ENCODE measurements at places on chromosomes 5 and 9.

DNA sequence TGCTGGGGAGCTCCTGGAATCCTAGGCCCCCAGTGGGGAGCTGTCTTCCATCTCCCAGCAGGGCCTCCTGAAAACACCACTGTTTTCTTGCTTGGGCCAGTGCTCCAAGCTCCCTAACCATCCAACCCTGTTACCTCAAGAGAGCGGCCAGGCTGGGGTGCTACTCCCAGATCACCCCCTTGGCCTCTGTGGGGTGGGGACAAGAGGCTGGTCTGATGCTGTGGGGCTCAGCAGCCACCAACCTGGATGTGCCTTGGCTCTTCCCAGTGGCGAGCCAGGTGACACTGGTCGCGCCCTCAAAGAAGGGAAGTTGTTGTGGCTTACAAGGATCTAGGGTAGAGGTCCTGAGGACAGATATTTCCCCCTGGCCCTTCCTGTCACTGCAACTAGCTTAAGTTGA is 49.0 kb downstream of the SECISBP2 start:
- DNase-seq = no peak

DNA sequence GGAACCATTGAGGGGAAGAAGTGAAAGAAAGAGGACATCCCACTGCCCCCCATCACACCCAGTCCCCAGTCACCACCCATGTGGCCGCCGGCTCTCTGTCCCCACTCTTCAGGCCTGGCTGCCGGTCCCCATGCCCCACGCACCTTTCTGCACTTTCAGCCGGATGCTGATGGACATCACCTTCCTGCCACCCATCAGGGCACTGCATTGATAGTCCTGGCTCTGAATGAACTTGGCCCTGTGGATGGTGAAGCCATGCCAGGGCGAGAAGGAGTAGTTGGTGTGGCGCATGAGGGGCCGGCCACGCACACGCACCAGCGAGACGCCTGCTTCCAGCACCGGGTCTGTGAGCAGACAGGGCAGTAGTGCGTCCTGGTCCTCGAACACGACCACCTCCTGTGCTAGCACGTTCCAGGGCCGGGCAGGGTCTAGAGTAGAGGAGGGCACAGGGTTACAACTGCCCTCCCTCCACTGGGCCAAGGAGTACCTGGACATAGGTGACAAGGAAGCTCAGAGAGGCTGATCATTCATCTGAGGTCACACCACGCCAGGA is 6.4 kb downstream of the CSF1R start:
- no peak for DNase-seq

DNA sequence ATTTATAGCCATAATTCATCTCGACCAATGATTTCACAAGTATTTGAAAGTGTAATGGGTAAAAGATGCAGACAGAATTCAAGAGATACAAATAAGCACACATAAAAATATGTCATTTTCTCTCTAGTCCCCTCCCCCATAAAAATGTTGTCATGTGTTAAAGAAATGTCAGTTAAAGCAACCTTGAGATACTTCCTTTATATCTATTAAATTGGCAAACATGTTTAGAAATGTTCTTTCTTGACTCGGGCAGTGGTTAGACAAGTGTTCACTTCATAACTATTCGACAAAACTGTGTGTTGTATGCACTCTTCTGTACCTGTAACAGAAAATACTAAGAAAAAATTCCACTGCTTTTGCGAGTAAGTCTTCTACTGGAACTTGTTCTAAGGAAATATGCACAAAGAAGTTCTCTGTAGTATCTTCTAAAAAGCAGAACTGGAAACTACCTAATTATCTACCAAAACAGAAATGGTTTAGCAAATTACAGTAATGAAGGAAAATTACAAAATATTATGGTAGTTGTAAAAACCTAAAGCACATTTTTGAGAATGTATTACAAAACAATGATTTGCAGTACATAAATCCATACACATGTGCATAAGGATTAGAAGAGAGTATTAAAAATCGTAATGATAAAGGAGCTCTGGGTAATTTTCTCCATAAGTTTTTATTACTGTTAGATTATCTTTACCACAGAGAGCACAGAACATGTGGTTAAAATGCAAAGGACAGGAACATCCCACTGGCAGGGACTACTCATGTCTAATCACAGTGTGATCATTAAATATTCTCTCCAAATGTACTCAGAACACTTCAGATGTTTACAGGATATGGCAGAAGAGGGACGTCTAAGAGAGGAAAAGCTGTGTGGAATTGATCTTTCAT is 35.9 kb downstream of the FBXW2 start:
- DNase-seq = no peak

DNA sequence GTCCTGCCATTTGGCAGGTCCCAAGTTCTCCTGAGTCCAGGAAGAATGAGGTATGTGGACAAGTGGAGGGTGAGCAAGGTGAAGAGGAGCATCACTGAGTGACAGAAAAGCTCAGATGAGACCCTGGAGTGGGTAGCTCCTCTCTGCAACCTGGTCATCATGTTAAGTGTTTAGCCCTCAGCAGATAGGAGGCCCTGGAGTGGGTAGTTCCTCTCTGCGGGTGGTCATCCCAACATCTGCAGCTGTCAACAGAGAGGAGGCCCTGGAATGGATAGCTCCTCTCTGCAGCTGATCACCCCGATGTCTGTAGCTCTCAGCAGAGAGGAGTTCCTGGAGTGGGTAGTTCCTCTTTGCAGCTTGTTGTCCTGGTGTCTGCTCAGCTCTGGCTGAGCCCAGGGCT is 48.4 kb downstream of the NDUFAF2 start:
- DNase-seq = no peak

GRCh38 chr5:17058438-17058837 is 122.3 kb upstream of the MYO10 start:
- no peak for DNase-seq

DNA sequence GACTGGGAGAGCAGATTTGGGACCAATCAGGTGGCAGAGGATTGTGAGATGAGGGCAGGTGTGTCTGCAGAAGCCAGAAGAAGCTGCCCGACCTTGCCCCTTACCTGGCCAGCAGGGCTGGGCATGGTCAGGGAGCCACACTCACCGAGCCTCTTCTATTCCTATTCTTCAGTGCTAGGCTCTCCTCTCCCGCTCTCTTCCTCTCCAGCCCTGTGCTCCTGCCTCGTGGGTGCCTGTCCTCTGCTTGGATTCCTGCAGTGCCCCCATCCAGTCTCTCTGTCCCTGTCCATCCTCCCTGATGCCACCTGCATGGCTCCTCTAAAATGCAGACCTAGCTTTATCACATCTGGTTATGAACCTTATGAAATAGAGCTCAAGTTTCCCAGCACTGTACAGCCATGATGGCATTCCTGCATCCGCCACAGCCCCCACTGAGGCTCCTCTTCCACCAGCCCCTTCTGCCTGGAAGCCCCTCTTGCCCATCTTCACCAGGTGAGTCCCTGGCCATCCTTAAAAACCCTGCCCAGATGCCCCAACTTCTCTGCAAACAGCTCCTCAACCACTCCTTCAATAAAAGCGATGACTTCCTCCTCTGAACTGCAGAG is 8.2 kb downstream of the UBE2QL1 start:
- DNase-seq = no peak

- DNase-seq = no peak
Observed at GRCh38 chr9:116405321-116405720, 251.7 kb downstream of the PAPPA start.

DNA sequence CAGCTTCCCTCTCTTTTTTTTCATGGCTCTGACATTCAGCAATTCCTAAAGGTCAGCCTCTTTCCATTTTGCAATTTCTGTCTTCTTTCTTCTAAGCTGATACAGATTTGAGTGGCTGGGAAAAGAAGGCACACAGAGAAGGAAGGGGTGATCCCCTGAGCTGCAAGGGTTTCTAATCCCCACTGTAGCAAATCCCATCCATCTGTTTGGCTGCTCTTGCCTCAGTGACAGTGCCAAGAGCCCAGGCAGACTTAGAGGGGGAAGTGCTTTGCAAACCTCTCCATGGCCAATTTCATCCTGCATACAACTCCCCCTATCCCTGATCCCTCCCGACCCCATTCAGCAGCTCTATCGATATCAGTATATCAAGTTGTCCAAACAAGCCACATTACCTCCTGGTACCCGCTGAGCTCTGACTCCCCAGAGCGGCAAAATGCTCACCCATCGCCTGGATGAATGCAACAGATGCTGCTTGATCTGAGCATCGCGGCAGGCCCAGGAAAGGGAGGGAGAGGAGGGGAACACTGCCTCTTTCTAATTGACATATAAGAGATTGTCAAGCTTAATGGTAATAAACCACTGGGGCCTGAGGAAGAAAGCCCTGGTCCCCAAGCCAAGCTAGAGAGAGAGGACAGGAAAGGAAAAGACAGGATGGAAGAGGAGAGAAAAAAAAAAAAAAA is 268.9 kb downstream of the ASTN2 start:
- DNase-seq = no peak

DNA sequence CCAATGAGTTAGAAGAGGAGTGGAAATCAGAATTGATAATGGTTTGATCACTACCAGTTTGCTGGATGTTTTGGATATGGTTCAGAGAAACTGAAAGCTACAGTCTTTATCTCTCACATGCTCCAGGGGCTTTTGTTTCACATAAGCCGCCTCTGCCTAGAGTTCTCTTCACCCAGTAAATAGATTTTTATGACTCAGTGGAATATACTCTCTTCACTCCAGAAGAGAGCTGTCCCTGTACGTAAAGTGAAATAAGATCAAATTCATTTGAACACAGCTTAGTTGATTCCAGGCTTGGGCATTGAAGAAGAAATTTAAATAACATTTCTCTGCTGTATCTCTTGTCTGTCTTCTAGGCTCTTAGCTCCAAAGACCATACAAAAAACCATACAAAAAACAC is 184.9 kb downstream of the TRPM3 start:
- no peak for DNase-seq

DNA sequence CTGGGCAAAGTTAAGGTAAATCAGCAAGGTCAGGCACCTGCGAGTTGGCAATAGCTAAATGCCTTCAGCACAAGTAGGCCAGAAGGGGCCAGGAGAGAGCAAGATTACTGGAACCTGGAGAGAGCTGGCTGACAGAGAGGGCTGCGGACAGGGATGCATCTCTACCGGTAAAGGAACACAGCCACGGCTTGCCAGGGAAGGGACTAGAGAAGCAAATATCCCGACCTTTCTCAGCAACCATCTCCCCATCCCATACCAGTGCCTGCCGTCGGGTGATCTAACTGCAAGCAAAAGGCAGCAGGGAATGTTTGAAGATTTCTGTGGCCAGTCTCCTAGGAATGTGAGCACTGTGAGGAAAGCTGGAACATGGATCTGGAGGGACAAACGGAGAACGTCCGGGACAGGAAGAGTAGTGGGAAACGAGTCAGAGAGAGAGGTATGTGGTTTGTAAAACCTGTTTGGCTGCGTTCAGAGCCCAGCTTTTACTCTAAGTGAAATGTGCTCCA is 15.9 kb upstream of the ABLIM3 start:
- no peak for DNase-seq

DNA sequence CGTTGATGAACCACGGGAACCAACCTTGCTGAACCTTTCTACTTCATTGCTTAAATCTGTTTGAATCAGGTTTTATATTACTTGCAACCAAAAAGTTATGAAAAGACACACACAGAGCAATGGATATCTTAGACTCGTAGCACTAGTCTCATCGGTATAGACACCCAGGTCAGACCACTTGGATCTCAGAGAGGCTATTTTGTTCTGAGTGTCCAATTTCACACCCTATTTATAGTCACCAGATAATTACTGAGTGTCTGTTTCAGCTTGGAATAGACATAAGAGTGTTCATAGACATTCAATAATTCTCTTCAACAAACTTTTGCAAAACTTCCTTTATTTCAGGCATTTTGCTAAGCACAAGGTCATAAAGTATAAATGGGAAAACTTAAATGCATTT is 145.4 kb upstream of the EGFLAM start:
- no peak for DNase-seq

DNA sequence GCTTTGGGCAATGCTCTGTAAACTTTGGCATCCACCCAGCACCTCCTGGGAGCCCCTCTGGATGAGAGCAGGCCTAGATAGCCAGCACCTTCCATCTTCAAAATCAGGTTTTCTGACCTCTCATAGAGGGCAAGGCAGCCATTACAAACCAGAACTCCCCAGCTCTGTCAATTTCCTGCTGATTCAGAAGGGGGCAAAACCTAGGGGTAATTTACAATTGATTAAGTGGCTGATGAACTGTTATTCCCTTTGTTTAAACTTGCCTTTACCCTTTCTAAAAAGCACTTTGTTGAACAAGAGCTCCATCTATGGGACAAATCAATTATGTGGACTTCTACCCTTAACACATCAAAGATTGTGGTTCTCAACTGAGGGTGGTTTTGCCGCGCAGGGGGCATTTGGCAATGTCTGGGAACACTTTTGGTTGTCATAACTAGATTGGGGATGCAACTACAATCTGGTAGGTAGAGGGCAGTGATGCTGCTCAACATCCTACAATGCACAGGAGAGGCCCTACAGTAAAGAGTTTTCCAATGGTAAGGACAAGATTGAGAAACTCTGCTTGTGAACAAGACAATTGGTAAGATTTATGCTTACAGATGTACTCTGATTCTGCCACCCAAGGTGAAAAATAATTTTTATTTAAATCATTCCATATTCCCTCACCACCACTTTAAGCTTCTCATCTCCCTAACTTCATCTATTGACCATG is 184.1 kb downstream of the MARCHF11 start:
- no peak for DNase-seq

GRCh38 chr9:15357050-15357653 is 50.1 kb upstream of the TTC39B start:
- DNase-seq = no peak

DNA sequence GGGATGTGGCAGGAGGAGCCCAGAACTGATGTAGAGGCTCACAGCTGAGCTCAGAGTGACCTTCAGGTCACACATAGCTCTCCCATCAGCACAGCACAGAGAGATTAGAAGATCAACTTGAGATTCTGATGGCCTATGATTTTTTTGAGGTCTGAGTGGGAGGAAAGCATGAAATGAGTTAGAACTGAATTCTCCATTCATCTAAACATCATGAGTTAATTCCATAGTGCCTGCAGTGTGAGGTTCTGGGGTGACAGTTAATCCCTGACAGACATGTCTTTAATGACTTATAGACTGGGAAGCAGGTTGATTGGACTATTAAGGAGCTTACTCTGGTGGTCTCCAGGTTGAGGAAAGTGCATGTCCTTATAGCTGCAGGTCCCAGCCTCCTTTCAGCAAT is 22.4 kb downstream of the SLC22A5 start:
- DNase-seq = no peak

GRCh38 chr9:129121483-129121882 is 10.3 kb downstream of the PTPA start:
- peak; percentile 30 for DNase-seq

DNA sequence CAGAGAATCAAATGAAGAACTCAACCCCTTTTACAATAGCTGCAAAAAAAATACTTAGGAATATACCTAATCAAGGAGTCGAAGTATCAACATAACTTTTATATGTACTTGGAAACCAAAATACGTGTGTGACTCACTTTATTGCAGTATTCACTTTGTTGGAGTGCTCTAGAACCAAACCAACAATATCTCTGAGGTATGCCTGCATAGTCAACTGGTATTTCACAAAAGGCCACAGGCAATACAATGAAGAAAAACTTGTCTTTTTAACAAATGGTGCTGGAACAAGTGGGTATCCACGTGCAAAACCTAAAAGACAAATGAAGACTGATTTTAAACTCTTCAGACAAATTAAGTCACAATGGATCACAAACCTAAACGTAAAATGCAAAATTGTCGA is 385.7 kb downstream of the TLE1 start:
- no peak for DNase-seq

GRCh38 chr5:117263231-117263630 is 688.6 kb upstream of the SEMA6A start:
- DNase-seq = no peak
